Nasal cavity respiratory epithelium epithelial cell of viscerocranial mucosa (primary cell): ENCODE measurements at places on chromosomes 11 and 22. TPM values are rescaled to one million over a fixed set of nuclear protein-coding genes. Genes with fewer than 3 reads are reported as not detected.

SOX6 gene
- total RNA-seq, result 2.5 and 3.1 TPM in 2 replicates

OPCML gene
- total RNA-seq, result not detected in 2 replicates

OR5AR1 gene
- not detected in 2 replicates for total RNA-seq

SYT7 gene
- total RNA-seq, result 28.0 and 39.9 TPM in 2 replicates

MPPED2 gene
- total RNA-seq, result not detected in 2 replicates

RCE1 gene
- 23.2 and 33.5 TPM in 2 replicates for total RNA-seq

OR52I2 gene
- total RNA-seq, result not detected in 2 replicates

ANKRD49 gene
- 20.5 and 22.9 TPM in 2 replicates for total RNA-seq

SERPING1 gene
- 0.68 and 10.0 TPM in 2 replicates for total RNA-seq

PDE2A gene
- total RNA-seq, result 2.1 and 2.6 TPM in 2 replicates
